AG04450 (cell line): ENCODE measurements at places on chromosomes 4 and X.

- DNase-seq = no peak
Observed at GRCh38 chr4:100177126-100177525, 13.1 kb downstream of the DDIT4L start.

DNA sequence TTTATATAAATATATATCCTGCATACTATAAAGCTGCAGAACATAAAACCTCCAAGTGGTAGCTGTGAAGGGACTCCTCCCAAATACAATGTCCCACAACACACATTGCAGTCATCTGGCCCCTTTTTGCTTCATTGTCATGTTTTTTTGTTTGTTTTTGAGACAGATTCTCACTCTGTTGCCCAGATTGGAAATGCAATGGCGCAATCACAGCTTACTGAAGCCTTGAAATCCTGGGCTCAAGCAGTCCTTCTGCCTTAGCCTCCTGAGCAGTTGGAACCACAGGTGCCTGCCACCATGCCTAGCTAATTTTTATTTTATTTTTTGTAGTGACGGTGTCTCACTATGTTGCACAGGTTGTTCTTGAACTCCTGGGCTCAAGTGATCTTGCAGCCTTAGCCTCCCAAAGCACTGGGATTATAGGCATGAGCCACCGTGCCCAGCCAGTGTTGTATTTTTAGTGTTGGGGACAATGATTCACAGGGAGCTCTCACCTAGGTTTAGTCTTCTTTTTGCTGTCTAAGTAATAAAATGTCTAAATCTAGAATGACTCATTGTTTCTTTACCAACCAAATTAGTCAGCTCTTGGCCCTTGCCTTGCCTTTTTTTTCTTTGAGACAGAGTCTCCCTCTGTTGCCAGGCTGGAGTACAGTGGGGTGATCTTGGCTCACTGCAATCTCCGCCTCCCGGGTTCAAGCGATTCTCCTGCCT is 24.0 kb upstream of the XIAP start:
- DNase-seq = no peak

GRCh38 chrX:69524781-69525363 is 20.7 kb downstream of the NALF2 start:
- no peak for DNase-seq

GRCh38 chrX:156001667-156002021 is 4.1 kb downstream of the IL9R start:
- no peak for DNase-seq

GRCh38 chr4:41142376-41143310 is 71.7 kb downstream of the APBB2 start:
- no peak for DNase-seq

DNA sequence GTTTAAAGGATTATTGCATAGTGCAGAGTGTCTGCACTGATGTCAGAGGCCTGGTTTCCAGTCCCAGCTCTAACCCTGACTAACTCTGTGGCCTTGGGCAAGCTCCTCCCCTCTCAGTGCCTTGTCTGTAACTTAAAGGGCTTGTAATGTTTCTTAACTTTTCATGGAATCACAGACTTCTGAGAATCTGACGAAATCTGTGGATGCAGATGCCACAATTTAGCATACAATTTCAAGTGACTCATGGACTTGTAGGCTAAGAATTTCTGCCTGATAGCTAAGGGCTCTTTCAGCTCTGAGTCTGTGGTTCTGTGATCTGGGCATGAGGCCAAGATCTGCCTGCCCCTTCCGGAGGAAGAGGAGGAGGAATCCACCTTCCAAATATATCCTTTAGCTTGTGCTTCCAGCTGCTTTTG is 236.9 kb downstream of the AR start:
- DNase-seq = peak; percentile 88

DNA sequence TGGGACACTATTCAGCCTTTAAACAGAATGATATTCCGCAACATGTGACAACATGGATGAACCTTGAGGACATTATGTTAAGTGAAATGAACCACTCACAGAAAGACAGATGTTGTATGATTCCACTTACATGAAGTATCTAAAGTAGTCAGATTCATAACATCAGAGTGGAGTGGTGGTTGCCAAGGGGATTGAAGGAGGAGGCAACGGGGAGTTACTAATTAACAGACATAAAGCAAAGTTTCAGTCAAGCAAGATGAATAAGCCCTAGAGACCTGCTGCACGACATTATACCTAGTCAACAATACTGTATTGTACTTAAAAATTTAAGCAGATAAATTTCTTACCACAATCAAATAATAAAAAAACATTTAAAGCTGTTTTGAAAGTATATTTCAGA is 105.0 kb upstream of the NR0B1 start:
- no peak for DNase-seq

GRCh38 chr4:47498899-47499298 is 13.8 kb downstream of the ATP10D start:
- no peak for DNase-seq
